ENCODE measurements at places on chromosomes 5 and 9.

DNA sequence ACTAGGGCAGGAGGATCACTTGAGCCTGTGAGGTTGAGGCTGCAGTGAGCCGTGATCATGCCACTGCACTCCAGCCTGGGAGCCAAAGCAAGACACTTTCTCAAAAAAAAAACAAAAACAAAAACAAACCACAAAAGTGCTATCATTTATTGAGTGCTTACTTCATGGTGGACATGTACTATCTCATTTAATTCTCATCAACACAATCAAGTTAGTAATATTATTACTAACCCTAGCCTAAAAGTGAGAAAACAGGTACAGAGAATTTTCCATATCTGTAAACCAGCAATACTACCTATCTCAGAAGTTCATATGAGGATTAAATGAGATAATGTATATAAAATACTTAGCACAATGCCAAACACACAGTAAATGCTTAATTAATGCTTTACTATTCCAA lies 85.8 kb downstream of the MAPKAP1 start:
- DNase-seq, result no peak

DNA sequence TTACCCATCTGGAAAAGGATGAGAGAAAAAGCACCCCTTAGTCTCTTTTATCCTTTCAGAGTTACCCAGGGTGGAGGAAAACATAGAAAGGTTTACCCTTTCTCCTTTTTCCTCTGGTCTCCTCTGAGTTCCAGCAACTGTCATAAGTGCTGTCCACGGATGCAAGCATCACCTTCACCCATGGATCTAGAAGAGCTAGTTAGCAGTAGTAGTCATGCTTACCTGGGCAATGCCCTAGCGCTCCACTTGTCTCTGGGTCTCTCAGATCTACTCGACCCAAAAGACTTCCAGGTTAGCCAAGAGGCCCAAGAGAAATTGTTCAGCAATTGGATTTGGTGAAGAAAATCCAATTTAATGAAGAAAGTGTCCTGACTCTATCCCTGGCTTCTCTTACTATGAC lies 656.2 kb upstream of the PTPRD start:
- no peak for DNase-seq

GRCh38 chr9:14723301-14723700 lies 768 bp upstream of the CER1 start:
- no peak for DNase-seq

- no peak for DNase-seq
Measured at GRCh38 chr5:143913008-143913752, 101.2 kb downstream of the HMHB1 start.

DNA sequence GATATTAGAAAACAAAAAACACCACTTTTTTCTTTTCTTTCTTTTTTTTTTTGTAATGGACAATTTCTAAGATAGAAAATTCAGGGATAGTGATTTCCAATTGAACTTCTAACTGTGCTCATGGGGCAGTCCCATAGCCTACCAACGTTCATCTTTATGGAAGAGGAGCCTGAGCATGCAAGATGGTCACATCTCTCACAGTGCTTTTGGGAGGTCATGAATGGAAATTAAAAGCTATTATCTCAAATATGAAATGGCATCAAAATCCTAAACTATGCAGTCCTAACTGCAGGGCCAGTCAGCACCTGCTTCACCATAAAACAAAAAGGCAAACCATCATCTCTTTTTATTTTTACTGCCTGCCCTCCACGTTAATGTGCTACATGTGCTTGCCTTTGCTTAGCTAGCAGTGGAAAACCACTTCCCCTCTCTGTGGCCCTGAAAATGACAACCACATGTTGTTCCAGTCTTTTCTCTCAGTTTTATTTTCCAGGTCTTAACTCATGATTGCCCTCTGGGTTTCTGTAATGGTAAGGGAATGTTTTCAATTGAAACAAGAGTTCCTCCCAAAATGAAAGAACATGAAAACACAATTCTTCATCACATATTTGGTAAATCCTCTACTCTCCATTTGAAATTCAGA lies 16.7 kb downstream of the IFNB1 start:
- DNase-seq, result no peak

GRCh38 chr5:56337715-56338319 lies 104.7 kb upstream of the ANKRD55 start:
- DNase-seq, result no peak

- DNase-seq, result no peak
Measured at GRCh38 chr9:95626885-95627558, 110.3 kb upstream of the PTCH1 start.

DNA sequence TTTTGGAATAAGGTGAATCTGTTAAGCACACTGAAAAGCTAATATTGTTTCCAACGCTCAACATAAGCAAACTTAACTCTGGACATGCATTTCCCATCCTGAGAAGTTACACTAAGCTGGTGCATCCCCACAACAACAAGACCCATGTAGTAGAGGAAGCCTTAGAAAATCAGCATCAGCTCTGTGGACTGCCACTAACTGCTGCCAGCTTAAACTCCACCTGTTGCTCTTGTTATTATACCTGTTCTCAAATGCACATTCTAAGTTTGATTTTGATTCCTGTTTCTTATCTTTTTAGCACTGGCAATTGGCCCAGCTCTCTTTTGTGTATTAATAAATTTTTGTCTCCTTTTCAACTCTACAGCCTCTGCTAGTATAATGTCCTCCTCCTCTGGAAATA lies 924.8 kb downstream of the DNAH5 start:
- DNase-seq, result no peak

GRCh38 chr5:122141751-122142150 lies 12.4 kb downstream of the ZNF474 start:
- DNase-seq, result no peak

- no peak for DNase-seq
Measured at GRCh38 chr9:68996462-68996861, 17.5 kb downstream of the PRKACG start.

GRCh38 chr5:141001844-141002604 lies 35.7 kb downstream of the PCDHAC2 start:
- DNase-seq, result no peak

DNA sequence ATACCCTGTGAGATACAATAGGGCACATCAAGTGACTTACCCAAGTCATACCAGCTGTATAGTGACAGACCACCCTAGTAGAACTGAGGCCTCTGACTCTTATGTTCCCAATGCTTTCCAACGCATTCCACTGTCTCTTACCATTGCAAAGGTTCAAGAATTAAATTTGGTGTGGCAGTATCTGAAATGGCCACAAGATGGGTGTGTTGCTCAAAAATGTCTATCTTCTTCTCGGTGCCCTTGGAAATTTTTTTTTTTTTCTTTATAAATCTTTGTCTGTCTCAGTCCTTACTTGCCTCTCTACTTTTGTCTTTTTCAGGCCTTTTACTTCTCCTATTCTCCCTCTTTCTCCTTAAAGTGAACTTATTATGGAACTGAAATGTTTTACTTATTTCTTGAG lies 48.4 kb downstream of the GPR21 start:
- no peak for DNase-seq

DNA sequence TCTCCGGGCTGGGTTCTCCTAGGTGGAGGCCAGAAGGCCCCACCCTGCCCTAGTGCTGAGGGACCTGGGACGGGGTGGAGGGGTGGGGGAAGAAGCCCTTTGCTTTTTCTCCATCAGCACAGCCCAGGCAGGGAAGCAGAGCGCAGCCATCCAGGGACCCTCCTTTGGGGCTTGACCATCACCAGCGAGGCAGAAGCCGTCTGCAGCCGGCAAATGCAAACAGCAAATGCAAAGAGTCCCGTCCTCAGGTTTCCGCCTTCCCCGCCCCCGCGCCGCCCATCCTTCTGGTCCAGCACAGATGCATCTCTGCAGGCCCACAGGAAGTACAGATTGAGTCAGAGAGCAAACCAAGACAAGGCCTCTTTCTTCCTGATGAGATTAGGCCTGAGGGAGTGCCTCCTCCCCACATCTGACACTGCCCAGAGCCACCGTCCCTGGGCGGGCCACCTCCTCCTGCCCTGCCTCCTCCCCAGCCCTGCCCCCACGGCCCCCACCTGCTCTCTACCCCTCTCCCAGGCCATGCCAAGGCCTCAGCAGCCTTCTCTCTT lies 23.4 kb downstream of the CORO2A start:
- peak; percentile 28 for DNase-seq

GRCh38 chr9:69674716-69675438 lies 2.7 kb upstream of the APBA1 start:
- DNase-seq, result no peak

DNA sequence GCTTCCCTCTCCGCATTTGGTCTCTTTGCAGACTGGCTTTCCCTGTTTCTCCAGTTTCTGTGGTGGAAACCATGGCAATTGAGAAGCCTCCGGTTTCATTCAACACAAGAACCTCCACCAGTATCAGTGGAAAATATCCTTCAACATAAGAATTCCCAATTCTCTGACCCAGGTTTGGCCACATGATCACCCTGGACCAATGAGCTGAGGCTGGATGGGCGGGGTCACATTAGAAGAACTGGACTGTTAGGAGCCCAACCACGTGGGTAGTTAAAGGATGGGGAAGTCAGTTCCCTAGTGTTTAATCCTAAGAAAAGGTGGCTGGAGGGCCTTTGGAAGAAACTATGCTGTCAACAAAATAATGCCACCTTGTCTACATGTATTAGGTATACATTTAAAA lies 336.3 kb downstream of the DMRT2 start:
- no peak for DNase-seq

- DNase-seq, result no peak
Measured at GRCh38 chr9:70641631-70642030, 227.2 kb upstream of the KLF9 start.

GRCh38 chr5:141692533-141692888 lies 10.5 kb upstream of the ARAP3 start:
- no peak for DNase-seq

DNA sequence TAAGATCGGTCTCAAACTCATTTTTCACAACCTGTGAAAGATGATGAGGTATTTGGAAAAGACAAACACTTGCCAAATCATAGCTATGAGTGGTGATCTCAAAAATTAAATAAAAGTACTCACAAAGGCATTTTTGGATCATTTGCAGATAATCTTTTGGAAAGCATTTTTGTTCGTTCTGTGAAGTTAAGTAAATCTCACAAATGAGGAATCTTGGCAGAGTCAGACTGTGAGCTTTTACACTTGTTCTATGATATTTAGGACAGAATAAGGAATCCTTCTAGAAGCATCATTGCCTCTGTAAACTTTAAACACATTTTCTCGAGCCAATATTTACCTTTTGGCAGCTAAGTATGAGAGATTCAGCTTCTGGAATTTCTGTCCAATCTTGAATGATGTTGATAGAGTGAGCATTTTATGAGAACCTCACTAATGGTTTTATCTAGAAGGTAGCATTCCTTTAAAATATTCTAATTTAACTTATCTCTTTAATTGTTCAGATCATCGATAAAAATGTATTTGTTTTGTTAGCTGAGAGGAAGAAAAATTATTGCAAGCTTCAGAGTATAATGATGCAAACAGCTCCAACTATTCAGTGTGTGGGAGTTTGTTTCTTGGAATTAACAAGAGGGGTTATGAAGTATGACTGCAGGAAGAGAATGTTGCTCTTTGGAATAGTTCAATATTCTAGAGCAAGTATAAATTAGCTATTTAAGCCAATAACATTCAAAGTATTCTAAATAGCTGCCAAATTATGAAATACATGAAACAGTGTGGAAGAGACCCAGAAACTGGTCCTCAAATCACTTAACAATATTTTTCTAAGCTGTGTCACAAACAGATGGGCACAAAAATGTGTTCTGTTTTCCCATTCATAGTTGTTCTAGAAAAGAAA lies 48.6 kb upstream of the SLCO6A1 start:
- no peak for DNase-seq

DNA sequence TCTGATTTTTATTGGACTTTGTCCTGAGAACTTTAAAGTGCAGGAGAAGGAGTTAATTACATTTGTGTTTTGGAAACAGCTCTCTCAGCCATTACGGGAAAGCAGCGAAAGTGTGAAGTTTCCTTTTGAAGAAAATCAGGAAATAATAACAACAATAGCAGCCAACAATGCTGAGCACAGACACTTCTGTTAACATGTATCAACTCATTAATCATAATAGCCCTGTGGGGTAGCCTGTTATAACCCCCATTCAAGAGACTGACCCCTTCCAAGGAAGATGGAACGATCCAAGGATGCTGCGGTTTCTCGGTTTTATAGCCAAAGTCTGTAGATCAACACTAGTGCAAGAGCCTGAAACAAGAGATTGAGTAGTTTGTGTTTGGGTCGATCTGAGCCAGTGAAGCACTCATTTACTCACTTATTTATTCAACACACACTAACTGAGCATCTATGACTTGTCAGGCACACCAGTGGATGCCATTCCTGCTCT lies 195.5 kb downstream of the DRD1 start:
- DNase-seq, result no peak

DNA sequence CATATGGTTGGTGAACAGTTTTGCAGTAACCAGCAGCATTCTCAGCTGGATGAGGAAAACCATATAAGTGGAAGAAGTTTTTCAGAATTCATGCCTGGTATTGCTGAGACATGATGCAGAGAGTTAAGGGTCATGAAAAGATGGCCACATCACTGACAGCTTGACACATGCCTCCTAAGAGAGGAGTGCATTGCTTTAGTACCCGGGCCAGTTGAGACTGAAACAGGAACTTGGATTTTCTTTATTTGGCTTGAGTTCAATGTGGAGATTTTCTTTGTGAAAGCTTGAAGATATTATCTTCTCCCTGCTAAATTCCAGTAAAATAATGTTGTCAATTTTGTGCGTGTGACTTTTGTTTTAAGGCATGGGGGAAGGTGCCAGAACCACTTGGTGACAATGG lies 35.8 kb downstream of the HACD4 start:
- no peak for DNase-seq

GRCh38 chr5:143576711-143577484 lies 173.4 kb upstream of the NR3C1 start:
- DNase-seq, result no peak

DNA sequence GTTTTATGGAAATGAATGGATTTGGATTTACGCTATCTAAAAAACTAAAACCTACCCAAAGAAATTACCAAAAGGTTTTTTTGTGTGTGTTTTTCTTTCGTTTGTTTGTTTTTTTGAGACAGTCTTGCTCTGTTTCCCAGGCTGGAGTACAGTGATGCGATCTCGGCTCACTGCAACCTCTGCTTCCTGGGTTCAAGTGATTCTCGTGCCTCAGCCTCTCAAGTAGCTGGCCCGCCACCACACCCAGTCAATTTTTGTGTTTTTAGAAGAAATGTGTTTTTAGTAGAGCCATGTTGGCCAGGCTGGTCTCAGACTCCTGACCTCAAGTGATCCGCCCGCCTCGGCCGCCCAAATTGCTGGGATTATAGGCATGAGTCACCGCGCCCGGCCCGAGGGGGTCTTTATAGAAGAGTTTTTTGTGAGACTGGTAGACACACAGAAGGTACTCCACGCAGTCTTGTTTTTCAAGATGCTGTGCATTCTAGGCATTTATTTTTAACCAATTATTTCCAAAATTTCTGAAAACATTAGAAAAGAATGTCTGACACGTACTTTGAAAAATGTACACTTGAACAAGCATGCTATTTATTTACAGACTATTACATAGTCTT lies 75.7 kb downstream of the NR6A1 start:
- DNase-seq, result no peak

GRCh38 chr5:102866237-102866600 lies 111.1 kb downstream of the PAM start:
- DNase-seq, result no peak

Data from activated gamma-delta T cell treated with Interleukin-2 at 50 U/mL for 16 hours (primary cell).